ENCODE measurements at places on chromosomes 7 and 10.

- peak; percentile 55 for DNase-seq
Measured at GRCh38 chr7:131183611-131184119, 144.0 kb upstream of the MKLN1 start.

DNA sequence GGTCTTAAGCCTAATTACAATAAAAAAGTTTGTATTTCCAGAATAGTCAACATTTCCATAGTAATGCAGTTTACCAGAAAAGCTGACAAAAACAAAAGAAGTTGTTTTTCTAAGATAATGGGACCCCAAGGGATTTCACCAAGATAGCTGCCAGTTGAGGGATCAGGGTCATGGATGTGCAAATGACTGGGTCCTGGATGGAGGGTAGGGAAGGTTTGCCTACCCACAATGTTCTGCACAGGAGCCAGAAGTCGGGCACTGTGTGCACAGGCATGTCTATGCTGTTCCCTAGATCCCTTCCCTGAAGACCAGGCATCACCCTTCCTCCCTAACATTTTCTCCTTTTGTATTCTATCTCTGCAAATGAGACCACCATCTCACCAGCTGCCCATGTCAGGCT lies 94.1 kb upstream of the FAM133B start:
- DNase-seq: no peak

GRCh38 chr10:118725886-118726500 lies 28.8 kb downstream of the CACUL1 start:
- no peak for DNase-seq

GRCh38 chr10:31939797-31940708 lies 11.4 kb upstream of the ARHGAP12 start:
- no peak for DNase-seq

DNA sequence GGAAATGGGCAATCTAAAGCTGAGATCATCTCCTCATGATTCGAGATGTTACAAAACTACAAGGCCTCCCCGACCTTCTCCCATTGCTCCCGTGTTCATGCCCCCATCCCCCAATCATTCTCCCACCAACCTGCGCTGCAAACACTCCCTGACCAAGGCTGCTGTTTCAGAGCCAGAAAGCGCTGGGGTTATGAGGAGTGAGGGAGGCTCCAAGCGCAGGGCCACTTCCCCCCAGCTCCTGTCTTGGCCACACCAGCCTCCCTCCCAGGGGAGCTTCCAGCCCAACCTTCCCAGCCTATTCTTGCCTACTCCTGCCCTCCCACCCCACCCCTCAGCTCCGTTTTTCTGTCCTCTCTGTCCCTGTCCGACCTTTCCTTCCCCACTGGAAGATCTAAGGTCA lies 14.7 kb upstream of the NODAL start:
- DNase-seq: no peak

DNA sequence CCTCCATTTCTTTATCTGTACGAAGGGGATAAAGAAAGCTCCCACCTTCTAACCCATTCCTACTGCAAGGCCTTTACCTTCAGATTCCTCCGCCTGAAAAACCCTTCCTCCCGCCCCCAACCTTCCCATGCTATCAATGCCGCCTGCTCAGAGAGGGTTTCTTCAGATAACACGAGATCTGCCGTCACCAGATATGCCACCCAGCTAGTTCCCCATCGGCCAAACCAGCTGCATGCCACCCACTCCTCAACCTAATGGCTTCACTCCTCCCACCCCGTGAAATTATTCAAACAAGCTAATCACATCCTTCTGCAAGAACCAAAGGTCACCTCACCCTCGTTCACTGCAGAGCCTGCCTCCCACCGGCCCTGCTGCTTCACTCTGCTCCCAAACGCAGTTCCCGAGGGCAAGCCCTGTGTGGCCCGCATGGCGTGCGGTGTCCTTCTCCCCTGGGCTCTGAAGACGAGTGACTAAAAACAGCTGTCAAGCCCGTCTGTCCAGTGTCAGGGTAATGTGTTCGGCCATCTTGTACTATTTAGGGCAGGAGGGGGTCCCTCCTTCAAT lies 46.8 kb upstream of the TMEM213 start:
- no peak for DNase-seq

GRCh38 chr10:58440484-58440883 lies 55.3 kb downstream of the TFAM start:
- DNase-seq: no peak

- no peak for DNase-seq
Measured at GRCh38 chr10:59236064-59236697, 59.7 kb downstream of the PHYHIPL start.

- no peak for DNase-seq
Measured at GRCh38 chr7:29375641-29376562, 181.3 kb downstream of the CHN2 start.

- DNase-seq: no peak
Measured at GRCh38 chr7:113289140-113289740, 170.9 kb upstream of the SMIM30 start.

DNA sequence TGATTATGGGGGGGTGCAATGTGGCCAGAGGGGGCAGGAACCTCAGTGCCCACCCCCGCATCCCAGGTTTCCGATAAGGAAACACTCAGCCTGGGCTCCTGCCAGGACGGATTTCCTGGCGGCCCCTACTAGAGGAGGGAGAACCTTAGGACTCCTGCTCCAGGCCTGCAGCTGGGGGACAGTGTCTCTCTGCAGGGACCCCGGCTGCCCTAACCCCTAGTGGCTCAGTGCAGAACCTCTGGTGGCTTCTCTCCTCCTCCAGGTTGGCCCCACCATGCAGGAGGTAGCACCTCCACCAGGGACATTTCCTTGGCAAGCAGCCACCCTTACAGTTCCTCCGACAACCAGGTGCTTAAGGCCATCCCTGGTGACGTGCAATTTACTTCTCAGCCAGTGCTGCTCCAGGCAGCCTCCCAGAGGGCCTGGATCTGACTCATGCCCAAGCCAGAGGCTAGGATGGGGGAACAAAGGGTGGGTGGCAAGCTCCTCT lies 31.9 kb downstream of the SH2B2 start:
- no peak for DNase-seq

DNA sequence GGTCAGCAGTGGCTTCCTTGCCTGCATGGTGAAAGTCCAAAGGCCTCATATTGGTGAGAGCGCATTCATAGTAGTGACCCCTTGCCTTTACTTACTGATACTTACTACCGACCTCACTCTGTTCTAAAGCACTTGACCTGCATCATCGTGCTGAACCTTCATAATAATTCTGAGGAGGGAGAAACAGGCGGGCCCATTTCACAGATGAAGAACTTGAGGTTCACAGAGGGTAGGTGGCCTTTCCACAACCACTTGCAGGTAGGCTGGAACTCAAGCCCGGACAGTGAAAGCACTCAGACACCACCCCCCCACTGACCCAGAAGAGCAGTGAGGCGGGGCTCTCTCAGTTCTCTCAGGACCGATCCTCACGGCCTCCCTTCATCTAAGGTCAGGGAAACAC lies 149.4 kb upstream of the CHST15 start:
- DNase-seq: no peak

GRCh38 chr10:8050556-8051108 lies 3.9 kb upstream of the GATA3 start:
- DNase-seq: no peak

- DNase-seq: no peak
Measured at GRCh38 chr10:43315535-43316207, 48.8 kb upstream of the RASGEF1A start.

- DNase-seq: no peak
Measured at GRCh38 chr10:77201135-77202106, 436.2 kb downstream of the KCNMA1 start.

DNA sequence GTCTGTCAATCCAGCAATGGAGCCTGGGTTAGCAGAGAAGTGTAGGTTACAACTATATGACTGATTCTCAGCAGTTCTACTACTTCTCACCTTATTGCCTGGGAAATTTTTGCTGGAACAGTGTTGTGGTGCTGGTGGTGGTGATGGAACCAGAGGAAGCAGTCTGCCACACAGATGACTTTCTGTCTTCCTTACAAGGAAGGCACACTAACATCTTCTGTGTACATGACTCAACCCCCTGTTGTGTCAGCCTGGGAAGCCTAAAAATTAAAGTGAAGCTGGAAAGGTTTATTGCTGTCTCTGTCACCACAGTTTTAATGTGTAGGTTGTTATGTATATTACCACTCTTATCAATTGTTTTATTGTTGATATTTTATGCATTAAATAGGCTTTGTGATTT lies 40.3 kb downstream of the ANKRD7 start:
- no peak for DNase-seq

GRCh38 chr7:47505312-47506007 lies 76.5 kb downstream of the TNS3 start:
- no peak for DNase-seq

DNA sequence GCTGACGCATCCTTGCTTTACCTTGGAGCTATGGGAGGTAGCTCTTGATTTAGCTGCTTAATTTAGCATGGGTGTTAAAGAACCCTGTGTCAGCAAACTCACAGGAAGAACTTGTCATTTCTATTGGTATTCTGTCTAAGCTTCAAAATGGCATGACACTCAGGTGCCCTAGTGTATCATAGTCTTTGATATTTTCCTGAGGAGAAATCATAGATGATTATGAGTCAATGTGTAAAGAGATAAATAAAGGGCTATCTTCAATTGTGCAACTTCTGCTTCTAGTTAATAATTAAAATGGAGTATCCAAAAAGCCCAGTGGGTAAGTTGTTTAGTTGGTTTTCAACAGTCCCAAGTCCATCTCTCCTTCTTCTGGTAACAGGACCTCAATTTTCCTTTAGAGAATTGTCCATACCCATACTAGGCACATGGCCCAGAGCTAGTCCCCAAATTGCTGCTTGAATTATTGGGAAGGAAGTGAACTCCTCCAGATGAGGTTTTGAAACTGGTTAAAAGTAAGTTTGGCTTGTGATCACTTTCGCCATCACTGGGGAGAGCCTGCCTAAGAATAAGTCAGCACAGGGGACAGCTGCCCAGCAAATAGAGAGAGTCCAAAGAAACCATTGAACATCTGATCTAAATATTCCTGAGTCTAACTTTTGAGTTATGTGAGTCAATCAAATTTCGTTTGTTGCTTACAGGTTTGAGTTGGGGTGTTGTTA lies 169.0 kb upstream of the PHYHIPL start:
- DNase-seq: no peak

DNA sequence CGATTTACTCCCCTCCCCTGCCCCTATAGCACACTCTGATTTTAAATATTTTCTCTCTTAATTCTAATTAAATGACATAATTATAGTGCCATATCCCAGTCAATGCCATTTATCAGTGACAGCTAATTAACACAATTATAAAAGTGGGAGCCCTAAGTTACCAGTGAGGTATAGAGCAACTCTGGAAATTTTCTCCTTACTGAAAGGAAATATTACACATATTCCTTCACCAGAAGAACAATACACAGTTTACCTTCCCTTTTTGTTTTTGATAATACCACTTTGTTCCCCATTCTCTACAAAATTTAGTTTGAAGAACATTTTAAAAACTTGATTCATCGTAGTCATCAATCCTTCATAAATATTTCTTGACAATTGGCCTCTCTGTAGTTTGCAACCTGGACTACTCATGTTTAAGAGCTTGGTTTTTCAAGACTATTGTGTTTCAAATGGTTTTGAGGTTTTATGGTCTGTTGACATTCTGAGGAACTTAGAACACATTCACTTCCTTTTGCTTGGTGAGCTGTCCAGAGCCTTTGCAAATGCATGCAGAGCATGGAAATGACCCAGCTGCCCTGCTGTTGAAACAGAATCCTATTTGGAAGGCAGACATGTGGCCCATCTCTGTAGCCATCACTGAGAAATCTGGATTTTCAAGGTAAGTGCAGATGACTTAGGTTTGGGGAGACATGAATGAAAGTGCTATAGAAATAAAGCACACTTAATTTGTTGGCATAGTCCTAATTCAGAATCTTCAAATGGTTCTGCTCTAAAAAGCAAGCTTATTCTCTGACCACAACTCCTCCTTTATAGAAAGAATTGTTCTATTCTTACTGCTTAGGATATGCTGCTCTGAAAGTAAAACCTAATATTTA lies at the start of gene GPR141:
Gene GPR141 (plus strand): TSS at position 521 of the 875 bp plus-strand sequence. CDS start 56,628 bp downstream, outside the sequence.
- no peak for DNase-seq

DNA sequence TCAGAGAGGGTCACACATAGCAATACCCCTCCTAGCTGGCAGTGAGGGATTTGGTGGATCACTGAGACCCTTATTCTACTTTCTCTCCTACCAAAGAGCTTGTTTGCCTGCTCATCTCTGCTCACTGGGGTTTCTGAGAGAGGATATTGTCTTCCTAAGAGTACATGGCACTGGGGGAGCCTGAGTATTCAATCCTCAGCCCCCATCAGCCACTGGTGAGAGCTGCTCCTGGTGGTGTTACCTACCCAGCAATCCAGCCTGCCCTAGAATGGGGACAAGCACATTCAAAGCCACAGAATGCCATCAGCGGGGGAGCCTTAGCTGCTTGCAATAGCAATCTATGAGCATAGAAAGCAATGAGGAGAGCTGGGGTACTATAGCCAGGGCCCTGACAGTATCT lies 281.1 kb downstream of the WDR11 start:
- no peak for DNase-seq

DNA sequence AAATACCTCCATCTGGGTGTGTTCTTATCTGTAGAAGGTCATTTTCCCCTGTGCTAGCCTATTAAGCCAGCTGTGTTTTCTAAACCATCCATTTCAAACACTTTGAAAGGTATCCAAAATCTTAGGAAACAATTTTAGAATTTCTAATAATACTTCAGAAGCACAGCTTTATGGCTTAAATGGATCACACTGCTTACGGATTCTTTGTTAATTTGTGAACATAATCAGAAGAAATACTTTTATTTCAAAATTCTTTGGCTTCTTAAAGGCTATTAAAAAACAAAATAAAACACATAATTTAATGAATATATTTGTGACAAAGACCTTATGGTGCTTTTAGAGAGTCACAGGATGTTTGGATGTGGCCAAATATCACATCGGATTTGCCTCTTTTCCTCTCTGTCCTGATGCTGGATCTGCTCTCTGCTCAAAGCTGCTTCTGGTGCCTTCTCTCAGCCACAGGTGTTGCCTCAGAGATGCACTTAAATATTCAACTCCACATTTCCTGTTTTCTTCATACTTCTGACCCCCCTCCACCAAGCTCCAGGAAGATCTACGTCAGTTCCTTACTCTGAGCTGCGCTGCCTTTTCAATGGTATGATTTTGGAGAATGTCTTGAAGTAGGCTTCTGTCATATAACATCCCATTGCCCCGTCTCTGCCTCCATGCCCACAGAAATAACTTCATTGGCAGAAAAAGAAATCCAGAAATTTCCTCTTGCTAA lies 230.6 kb downstream of the MLLT10 start:
- peak; percentile 54 for DNase-seq

DNA sequence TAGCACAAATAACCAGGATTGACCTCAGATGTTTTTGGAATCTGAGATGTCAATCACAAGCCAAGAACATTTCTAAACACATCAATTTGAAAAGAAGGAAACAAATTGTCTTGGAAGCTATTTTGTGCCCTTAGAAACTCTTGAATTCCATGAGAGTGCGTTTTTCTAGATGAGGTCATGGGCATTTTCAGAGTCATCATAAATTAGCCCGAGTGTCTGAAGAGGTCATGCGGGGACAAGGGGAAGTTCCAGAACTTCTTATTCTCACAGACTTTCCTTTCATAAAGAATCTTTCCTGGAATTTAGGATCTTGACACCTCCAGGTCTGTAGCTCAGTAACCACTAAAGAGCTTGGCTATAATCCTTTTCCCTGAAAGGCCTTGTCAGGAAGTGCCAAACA lies 28.2 kb downstream of the IL2RA start:
- DNase-seq: no peak
